T-helper 17 cell (primary cell): ENCODE measurements at places on chromosomes 5 and 9.

- no peak for DNase-seq
These were observed 131.8 kb upstream of the ACOT12 start for GRCh38 chr5:81525690-81526089.

DNA sequence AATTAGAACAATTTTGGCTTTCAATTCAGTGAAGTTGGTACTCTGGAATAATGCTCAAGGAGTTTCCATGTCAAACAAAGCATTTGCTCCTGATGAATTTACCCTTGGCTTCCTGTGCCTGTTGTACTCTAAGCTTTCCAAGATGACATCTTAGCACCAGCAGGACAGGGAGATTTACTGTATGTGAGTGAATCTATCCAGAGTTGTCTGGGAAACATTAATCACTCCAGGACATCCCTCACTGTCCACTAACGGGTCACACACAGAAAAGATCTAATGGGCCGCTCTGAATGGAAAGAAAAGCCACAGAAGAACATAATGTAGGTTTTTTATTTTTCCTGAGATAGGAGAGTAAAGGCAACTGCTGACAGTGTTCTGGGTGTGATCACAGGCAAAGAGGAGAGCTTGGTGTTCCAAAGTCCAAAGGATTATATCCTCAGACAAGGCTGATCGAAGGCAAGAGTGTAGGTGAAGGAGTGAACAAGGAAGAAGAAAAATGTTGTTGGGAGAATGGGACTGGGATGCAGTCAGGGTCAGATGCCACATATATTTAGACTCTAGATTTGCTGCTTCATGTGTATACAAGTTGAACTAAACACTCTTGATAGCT is 167.7 kb upstream of the RPS23 start:
- DNase-seq: no peak

DNA sequence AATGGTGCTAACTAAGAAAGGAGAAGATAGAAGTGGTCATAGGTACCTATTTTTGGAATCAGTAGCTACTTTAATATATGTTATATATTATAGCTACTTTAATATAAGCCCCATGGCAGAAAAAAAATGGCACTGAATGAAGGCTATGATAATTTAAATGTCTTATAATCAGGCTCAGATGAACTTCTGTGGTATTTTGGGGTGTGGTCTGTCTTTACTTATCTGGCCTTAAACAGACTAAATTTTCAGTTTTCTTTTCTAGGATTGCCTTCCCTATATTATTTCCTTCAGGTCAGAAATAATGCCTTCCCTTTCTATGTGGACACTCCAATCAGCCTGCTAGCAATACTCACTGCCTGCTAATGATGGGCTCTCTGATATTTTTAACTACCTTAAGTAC is 292.3 kb downstream of the SLF1 start:
- DNase-seq: no peak

- no peak for DNase-seq
These were observed 60.3 kb downstream of the UBAP2 start for GRCh38 chr9:33988219-33988890.

DNA sequence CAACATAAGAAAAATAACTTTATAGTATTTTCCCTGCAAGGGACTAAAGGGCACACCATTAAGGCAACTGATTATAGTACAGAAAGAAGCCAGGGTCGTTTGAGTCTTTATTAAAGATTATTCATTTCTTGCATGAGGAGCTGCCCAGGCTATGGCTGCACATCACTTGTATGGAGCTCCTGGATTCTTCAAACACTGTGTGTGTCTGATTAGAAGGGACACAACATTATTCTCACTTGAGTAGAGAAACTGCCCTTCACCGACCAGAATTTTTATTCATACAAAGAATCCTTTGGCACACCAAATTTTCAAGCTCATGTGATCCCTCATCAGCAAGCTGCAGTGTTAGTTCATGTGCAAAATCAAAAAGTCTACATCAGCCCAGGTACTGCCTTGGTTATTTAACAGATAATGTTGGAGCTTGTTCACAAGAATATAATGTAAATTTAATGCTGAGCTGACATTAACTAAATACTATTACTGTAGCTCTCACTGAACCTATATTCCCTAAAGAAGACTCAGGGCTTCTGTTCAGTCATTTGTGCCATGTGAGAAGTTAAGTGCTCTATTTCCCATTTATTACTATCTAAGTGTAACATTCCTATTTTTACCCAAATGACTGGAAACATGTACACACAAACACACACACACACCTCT is 9.9 kb downstream of the C5orf63 start:
- no peak for DNase-seq

DNA sequence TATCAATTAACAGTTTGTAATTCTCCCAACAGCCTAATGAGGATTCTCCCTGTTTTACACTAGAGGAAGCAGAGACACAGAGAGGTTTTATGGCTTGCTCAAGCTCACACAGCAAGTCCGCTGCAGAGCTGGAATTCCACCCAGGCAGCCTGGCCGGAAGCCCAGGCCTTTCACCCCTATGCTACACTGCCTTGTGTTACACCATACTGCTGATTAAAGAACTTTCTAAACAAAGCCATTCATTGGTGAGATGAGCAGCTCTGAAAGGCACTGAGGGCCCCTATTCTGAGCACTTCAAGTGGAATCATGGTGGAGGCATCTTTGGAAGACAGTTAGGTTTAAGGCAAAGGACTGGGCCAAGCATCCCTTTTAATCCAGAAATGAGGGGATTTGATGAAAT is 14.7 kb upstream of the LARP1 start:
- DNase-seq: no peak

DNA sequence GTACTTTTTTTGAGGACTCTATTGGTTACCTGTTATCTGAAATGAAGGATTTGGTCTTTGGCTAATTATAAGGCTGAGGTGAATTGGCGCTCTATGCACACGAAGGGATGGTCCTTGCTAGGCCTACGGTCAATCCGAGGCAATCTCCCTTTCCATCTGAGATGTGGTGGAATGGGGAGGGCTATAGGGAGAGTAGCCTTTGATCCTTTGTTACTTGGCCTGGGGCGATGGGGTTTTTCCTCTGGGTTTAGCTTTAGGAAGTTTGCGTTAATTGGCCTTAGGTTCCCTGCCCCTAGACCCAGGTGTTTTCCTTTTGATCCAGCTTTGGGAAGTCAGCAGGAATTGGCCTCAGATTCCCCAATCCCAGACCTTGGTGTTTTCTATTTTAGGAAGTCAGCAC is 102.1 kb upstream of the C9orf72 start:
- DNase-seq: no peak

DNA sequence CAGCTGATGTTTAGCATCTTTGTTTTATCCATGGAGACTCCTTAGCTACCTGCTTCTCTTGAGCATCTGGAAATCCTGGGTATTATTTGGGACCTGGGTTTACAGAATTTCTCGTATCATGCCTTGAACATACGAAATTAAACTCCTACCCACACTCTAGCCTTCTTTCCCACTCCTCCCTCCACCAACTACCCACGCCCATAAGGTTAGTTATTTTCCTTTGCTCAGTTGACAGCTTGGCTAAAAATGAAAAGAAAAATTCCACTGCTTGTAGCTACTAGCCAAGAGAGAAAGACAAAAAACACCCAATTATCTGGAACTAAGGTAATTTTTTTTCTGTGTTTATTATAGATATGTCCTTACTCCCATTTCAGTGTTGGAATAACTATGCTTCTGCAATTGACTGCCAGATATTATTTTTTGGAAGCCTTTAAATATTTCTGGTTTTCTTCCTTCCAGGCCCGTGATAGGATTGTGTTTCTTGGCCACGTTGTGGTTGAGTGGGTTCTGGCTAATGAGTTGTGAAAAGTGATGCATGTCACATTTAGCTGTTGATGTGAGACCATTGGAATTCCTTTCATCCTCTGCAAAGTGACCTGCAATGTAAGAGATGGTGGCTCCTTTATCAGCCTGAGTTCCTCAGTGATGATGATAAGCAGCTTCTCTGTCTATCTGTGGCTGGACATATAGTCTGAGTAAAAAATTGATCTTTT is 308.1 kb downstream of the LRRC70 start:
- no peak for DNase-seq

DNA sequence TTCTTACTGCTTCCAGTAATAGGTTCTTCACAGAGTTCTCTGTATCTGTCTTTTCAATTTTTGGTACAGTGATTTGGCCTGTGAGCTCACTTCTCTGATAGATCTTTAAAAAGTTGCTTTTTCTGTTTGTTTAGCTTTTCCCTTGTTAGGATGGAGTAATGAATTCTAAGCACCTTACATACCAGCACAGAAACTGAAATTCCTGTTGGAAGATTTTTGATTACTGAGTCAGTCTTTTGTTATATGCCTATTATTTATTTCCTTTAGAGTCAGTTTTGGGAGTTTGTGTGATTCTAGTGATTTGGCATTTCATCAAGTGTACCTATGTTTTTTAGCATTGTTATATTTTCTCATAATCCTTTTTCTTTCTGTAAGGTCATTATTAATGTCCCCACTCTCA is 37.6 kb upstream of the IPPK start:
- no peak for DNase-seq

DNA sequence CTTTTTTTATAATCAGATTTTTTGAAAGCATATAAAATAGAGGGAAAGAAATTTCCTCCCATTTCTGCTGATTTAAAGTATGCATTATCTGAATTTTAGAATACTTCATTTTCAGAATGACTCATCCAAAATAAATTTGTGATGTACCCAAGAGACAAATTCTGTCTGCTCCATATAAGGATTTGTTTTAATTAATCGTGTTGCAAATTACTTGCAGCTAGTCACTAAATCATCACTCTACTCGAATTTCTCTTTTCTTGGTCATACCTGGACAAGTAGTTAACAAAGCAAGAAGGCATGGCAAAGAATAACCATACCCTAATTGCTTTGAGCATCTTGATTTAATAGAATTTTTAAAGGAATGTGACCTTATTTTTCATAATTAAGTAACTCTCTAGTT is 284.1 kb upstream of the GRAMD2B start:
- DNase-seq: no peak

DNA sequence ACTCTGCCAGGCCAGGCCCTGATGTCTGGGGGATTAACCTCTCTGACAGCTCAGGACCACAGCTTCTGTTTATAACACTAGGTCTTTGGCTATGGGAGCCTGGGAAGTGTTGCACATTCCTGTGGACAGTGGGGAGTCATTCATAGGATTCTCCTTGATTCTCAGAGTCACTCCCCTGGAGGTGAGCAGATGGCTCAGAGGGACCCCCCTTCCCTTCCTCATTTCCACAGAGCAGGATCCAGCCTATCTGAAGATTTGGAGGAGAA is 60.2 kb downstream of the NRG2 start:
- no peak for DNase-seq

GRCh38 chr5:157941616-157942015 is 82.7 kb upstream of the CLINT1 start:
- DNase-seq: no peak

GRCh38 chr5:14675865-14676300 is 11.4 kb downstream of the OTULIN start:
- DNase-seq: no peak

- no peak for DNase-seq
These were observed 681 bp upstream of the LHFPL2 start for GRCh38 chr5:78649211-78649695.

DNA sequence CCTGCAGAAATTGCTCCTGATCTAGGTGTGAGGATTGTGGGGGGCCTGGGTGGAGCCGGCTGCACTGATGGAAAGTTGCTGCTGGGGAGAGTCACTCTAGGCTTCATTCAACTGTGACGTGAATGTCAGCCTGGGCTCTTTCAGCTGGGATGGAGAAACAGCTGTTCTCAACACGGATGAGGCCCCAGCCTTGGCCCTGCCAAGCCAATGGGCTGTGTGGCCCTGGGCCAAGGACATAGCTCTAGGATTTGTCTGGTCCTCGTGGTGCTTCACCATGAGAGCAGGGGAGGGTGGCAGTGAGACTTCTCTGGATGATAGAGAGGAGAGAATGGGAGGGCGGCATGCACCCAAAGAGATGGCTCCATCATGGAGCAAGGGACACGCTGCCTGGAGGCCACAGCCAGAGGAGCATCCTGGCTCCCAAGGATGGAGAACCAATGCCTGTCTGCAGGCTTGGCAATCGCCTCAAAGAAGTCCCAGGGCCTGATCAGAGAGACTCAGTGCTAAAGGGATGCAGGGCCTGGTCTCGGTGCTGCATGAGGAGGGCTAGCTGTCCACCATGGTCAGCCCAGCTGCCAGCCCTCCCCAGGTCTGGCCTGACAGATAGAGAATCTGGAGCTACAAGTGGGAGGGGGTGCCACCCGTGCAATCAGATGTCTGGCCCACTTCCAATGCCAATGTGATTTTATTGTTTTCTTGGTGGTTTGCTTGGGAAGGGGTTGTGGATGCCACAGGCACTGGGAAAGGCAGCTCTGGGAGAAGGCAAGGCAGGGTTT is 141.0 kb downstream of the GADD45G start:
- no peak for DNase-seq

GRCh38 chr9:86230858-86231257 is 28.6 kb downstream of the C9orf153 start:
- no peak for DNase-seq

DNA sequence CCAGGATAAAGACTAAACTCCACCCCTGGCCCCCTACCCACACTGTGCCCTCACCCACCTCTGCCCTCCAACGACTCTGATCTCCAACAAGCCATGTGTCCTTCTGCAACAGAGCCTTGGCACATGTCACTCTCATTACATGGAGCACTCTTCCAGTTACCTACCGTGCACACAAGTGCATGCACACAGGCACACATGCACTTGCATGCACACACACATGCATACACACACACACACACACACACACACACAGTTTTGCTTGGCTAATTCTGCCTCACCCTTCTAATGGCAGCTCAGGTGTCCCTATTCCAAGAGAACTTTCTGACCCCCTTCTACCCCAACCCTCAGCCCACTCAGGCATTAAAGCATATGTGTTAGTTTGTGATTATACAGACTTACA is 19.6 kb downstream of the GALNT10 start:
- DNase-seq: no peak

GRCh38 chr5:62590387-62590786 is 11.8 kb downstream of the LRRC70 start:
- no peak for DNase-seq

DNA sequence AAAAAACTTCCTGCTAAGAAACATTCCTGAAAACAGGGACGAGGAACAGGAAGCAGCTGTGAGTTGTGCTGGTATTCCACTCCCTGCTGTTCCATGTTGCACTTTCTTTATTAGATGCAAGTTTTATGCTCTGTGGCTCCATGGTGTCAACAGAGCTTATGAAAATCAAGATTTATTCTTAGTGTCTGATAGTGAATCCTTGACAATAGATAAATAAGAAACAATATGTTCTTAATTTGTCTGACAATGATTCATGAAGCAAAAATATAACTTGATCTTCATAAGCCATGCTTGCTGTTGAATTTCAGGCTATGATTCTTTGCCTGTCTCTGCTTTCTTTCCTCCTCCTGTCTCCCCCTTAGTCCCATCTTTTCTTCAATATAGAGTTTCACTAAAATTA is 119.6 kb downstream of the DROSHA start:
- no peak for DNase-seq
